ENCODE measurements at places on chromosomes 1 and 21. TPM values are rescaled to one million over a fixed set of nuclear protein-coding genes. Genes with fewer than 3 reads are reported as not detected.

DNA sequence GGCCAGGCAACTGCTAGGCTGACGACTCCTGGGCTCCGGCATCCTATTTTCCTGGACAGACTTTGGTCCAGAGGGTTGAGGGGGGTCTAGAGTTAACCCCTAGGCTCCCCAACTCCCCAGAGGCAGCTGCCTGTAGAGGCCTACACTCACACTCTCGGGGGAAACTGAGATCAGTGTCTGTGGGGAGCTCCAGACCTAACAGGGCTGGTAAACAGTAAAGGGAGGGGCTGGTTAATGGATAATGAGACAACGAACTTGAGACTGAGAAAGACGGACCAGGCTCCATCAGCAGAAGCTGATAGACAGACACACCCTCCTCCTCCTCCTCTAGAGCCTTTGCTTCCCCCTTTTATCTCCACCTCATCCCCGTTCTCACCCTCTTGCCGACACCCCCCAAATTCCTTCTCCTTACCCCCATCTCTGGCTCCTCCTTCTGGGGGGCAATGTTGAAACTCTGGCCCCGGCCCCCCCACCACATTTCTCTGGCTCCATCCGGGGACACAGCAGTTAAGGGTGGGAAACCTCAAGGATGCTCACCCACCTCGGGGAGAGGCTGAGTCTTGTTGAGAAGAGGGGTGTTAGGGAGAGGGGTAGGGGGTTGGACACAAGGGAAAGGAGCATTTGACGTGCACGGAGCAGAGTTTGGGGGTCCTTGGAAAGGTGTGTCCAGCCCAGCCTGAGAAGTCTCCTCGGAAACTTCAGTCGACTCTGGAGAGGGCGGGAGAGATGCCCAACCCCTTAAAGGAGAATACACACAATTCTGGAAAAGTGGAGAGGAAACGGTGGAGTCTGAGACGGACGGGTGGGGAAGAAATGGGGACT is at the start of gene MTMR11:
TSS of gene MTMR11 (minus strand) at position 710 of the 822 bp plus-strand sequence. CDS start at position 478, 232 bp downstream.
- peaks cover 2% of the 10 kb centered on the region for H3K27me3 ChIP-seq
- DNase-seq: no peak
- peaks cover 37% of the 10 kb centered on the region for H3K4me1 ChIP-seq

- no peaks in the 10 kb centered on the region for H3K27me3 ChIP-seq
- DNase-seq: no peak
- no peak overlapping the region for H3K27ac ChIP-seq
- no peak overlapping the region for H3K4me3 ChIP-seq
- no peaks in the 10 kb centered on the region for H3K36me3 ChIP-seq
Measured at GRCh38 chr1:14993414-14993813, 160.1 kb upstream of the TMEM51 start.

DNA sequence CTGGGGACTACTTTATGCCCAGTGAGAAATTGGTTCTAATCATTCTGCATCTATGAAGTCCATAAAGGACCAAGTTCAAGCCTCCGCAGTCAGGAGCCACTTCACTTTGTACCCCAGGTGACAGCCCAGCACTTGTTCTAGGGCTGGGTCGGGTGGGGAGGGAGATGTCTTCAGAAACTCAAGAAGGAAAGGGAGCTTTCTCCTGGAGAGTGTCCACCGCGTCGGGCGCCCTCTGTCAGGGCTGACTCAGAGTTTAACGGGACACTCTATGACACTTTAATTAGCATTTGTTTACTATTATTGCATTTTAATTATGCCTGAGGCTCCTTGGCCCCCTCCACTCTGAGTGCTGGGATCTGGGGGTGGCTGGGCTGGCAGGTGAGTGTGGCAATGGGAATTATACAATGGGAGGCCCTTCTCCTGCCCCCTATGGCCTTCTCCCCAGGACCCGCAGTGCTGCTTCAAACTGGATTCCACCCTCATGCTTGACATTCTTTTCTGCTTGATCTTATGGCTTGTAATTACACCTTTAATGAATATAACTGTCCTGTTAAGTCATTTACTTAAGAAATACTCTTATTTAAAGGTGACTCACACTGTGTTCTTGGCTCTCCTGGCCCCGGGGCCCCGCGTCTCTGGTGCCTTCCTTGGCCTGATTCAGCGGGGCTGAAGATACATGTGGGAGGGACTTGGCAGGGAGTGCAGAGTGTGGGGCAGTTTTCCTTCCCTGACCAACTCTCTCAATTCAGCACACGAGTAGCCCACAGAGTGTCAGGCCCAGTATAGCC is 136.6 kb downstream of the PLXNA2 start:
- no peaks in the 10 kb centered on the region for H3K27me3 ChIP-seq
- H3K4me1 ChIP-seq: no peaks in the 10 kb centered on the region
- DNase-seq: no peak
- H3K4me3 ChIP-seq: no peak overlapping the region
- H3K27ac ChIP-seq: no peak overlapping the region

DNA sequence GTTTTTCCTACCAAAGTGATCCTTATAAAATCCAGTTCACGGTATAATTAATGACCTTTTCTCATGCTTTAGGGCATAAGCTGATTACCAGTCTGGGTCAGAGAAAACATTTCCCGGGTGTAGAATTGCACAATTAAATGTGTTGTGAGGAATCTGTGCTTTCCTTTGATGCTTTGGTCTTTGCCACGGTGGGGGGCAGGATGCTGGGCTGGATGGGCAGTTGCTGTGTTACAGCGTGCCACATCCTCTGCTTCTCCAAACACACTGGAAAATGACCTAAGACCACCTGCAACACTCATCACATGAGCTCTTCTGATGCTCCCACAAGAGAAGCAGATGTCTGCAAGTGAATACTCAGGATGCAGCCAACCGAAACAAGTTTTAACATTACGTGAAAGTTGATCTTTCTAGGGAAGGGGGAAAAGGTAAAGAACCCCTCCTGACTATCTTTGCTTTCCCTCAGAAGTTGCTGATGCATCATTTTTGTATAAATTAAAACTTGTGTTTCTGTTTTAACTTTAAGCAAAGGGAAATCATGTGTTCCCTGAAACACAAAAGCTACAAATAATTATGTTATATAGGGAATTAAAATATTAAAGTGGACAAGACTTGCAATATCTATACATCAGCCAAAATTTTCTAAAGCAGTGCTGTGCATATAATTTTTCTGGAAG is 515.3 kb upstream of the NR5A2 start:
- no peak for DNase-seq
- H3K36me3 ChIP-seq: no peaks in the 10 kb centered on the region
- H3K27me3 ChIP-seq: no peaks in the 10 kb centered on the region

DNA sequence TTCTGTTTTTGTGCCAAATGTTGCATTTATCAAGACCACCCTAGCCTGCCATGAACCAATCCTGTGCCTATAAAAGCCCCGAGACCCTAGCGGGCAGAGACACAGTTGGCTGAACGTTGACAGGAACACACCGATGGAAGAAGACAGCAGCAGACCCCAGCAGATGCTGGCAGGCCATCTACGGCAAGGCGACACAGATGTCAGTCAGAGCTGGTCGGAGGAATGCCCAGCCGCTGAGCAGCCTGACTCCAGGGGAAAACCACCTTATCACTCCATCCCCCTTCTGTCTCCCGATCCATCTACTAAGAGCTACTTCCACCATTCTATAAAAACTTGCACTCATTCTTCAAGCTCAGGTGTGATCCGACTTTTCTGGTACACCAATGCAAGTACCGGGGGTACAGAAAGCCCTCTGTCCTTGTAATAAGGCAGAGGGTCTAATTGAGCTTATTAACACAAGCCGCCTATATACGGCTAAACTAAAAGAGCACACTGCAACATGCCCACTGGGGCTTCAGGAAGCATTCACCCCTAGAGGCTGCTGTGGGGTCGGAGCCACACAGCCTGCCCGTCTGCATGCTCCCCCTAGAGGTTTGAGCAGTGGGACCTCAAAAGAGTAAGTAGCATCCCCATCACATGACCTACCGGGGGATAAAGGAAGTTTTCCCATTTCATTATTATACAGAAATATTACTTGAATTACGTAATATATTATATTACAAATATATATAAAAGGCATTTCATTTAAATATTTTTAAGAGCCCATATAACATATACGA is 1156.3 kb upstream of the B3GALT2 start:
- H3K27me3 ChIP-seq: no peaks in the 10 kb centered on the region
- H3K36me3 ChIP-seq: no peaks in the 10 kb centered on the region
- H3K4me1 ChIP-seq: peaks cover 10% of the 10 kb centered on the region
- no peak for DNase-seq

DNA sequence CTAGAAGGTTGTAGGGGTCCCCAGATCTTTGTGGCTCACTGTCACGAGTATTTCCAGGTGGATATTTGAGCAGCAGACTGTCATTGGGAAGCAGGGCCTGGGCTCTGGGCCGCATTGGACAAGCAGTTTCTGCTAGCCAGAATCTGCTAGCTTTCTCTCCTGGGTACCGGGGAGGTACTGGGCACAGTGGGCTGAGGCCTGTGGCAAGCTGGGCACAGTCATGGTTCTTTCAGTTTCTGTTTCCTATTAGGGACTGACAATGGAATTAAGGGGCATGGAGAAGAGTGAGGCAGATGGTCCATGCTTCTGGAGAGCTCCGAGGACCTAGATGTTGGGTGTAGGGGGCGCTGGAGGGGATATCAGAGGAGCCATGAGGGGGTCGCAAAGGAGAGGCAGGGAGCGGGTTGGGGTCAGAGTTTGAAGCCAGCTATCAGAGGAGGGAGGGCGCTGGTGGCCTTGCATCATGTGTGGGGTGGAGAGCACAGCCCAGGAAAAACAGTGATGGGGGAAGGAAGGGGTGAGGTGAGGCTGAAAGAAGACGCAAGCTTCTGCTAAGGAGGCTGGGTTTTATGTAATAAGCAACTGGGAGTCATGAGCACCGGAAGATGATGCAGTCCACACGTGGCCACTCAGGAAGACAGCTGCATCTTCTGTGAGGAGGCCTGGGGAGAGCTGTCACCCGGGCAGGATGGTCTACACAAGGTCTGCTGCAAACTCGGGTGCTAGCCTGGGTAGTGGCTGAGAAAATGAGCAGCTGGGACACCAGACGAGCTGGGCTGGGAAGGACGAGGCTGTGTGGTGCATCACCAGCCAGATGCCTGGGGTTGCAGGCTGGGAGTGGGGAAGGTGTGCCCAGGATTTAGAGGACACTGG is 72.7 kb downstream of the IER5 start:
- H3K36me3 ChIP-seq: peaks cover 4% of the 10 kb centered on the region
- H3K27me3 ChIP-seq: no peaks in the 10 kb centered on the region
- H3K4me3 ChIP-seq: no peak overlapping the region

DNA sequence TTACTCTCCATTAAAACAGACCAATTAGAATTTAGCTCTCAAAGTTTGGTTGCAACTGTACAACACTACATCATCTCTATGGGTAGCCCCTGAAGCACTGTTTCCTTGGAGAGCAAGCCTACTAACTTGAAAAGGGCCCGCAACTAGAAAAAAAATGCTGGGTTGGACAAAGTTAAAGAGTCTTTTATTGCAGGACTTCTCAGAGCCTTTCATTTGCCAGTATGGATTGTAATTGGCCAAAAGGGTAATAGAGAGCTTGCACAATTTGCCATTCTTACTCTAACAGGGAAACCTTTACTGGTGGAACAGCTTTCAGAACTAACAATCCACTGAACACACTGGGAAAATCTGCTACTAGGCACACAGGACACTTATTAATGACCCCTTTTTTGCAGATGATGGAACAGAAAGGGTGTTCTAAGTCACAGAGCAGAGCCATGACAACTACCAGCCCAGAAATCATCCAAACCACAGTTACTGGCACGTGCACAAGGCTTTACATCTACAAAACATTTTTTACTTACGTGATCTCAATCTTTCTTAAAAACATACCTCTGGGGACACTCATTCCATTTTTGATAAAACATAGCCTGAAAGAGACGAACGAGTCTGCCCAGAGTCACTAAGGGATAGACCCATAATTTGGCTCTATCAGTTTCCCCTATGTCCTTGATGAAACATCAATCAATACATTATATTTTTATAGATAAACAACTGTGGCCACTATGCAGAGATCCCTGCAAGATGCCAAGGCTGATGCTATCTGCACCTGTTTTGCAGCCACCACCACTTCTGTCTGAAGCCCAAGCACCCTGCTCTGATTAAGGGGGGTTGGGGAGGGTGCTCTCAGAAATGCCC is 176.3 kb upstream of the EDN2 start:
- H3K27me3 ChIP-seq: no peaks in the 10 kb centered on the region
- DNase-seq: no peak
- peaks cover 79% of the 10 kb centered on the region for H3K4me1 ChIP-seq
- peak overlapping the region; percentile 97 for H3K4me3 ChIP-seq
- peaks cover 52% of the 10 kb centered on the region for H3K36me3 ChIP-seq

DNA sequence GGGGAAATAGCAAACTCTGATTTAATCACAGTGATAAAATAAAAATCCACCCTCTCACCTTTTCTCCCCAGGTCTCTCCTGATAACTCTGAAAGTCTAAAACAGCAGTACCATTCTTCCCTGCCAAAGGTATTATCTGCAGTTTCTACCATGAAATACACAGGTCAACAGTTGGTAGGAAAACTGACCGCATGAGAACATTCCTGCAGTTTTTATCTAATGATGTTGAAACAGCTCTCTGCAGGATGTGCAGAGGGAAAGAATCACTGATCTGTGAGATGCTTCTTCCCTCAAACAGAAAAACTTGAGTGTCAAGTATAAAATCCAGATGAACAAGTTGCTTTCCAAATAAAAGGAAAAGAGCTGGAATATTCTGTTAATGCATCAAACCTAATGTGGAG is 39.1 kb downstream of the KCNJ6 start:
- H3K27ac ChIP-seq: no peak overlapping the region
- peaks cover 2% of the 10 kb centered on the region for H3K27me3 ChIP-seq
- no peak overlapping the region for H3K4me3 ChIP-seq
- H3K36me3 ChIP-seq: no peaks in the 10 kb centered on the region

- H3K4me3 ChIP-seq: no peak overlapping the region
- no peaks in the 10 kb centered on the region for H3K27me3 ChIP-seq
- no peaks in the 10 kb centered on the region for H3K4me1 ChIP-seq
- no peak for DNase-seq
Measured at GRCh38 chr21:24852610-24853195, 754.6 kb downstream of the MRPL39 start.

- peak overlapping the region; percentile 58 for H3K27ac ChIP-seq
- H3K36me3 ChIP-seq: no peaks in the 10 kb centered on the region
- H3K27me3 ChIP-seq: peaks cover 15% of the 10 kb centered on the region
- no peak for DNase-seq
Measured at GRCh38 chr1:172704420-172705210, 45.7 kb downstream of the FASLG start.

Gene CASQ2
- not detected for total RNA-seq

Gene CFAP107
- not detected for total RNA-seq

Gene VWA5B1
- not detected for total RNA-seq

Gene LACTBL1
- not detected for total RNA-seq

Gene NBPF3
- 9.9 TPM for total RNA-seq

Gene CFHR2
- not detected for total RNA-seq

Measured in activated CD4-positive, alpha-beta T cell treated with anti-CD3 and anti-CD28 coated beads for 36 hours (primary cell).